CD8-positive, alpha-beta T cell (primary cell): ENCODE measurements at places on chromosomes 16 and 17. TPM values are rescaled to one million over a fixed set of nuclear protein-coding genes. Genes with fewer than 3 reads are reported as not detected.

Gene GLIS2
- not detected for total RNA-seq

Gene NFATC2IP
- 52.5 TPM for total RNA-seq

Gene TBKBP1
- 5.2 TPM for total RNA-seq

Gene FBXO39
- not detected for total RNA-seq

Gene TMEM88
- total RNA-seq = 33.3 TPM

- no peak for DNase-seq
Measured at GRCh38 chr17:40135817-40136216, 4.5 kb upstream of the CASC3 start.

DNA sequence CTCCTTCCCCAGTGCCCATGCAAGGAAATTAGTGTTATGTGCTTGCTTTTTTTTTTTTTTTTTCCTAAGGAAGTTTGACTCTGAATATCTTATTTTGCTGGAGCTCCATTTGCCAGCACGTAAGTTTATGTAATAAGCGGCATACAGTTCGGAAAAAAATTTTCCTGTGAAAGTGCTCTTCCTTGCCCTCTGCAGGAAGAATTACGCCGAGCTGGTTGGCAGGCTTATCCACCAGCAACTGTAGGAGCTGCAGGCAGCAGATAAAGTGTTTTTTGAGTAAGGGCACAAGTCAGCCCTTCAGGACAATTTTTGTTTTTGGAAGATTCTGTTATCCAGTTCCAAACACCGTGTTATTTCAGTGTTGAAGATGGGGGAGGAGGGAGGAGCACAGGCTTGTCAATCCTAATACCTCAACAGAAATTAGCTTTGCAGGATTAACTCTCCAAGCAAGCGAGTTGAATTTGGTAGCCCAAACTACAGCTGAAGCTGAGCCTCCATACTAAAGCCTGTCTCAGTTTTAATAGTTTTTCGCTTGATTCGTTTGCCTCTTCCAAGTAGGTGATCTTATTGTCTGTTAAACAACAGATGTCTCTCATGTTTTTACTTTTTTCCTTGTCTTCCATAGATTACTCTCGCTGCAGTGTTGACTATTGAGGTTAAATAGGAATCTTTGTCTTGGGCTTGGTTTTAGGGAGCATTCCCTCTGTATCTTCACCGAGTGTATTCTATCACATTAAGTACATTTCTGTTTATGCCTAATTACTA lies 1.1 kb downstream of the SPECC1 start:
- DNase-seq = no peak

DNA sequence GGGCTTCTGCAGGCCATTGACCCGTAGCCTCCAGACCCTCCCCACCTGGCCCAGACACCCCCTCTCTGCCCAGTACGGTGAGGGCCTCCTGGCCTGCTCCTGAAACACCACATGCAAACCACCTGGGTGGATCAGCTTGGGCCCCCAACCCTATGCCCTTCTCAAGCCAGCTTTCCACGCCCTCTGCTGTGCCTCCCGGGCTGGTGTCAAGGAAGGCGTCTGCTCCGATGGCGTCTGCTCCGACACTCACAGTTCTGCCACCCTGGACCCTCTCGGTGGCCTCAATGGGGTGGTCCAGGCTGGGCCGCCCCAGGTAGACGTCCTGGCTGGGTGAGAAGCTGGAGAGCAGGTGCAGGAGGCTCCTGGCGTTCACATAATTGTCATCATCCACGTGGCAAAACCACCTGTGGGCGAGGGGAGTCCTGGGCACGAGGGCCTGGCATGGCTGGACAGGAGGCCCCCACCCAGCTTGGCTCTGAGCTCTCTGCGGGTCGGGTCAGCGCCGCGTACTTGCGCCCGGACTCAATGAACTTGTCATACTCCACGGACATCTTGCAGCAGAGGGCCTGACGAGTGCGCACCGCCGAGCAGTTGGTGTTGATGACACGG lies 1.4 kb downstream of the RFNG start:
- DNase-seq = no peak

DNA sequence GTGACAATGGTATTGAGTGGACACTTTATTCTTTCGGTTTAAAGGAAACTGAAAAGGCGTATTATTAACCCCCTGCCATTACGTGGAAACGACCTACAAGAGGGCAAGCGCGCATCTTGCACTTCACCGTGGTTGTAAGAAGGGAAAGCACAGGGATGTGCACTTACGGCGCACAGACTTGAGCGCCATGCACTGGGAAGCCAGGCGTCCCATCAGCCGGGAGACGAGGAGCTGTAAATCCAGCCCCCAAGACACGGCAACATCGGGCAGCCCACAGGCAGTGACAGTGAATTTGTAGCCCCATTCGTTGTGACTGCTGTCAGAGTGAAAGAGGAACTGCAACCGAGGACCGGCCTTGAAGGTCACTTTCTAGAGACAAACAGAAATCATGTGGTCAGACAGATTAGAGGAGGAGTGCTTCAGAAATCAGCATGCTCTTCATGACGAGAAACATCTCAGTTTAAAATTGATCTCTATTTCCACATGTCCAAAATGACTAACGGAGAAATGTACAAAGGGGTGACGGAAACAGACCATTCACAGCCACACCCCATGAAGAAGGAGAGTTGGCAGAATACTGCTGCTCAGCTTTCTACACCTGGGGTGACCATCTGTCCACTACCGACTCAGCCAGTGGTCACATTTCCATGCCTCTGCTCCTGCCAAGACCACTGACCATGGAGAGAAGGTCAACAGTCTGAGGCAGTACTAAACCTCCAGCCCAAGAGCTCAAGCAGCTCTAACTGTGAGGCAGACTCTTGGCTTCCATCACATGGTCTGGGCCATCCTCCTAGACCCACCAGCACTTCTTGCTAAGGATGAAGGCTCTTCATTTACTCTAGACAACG lies 68.6 kb downstream of the ZZEF1 start:
- DNase-seq = no peak

- no peak for DNase-seq
Measured at GRCh38 chr16:65154321-65154720, 32.5 kb upstream of the CDH11 start.

DNA sequence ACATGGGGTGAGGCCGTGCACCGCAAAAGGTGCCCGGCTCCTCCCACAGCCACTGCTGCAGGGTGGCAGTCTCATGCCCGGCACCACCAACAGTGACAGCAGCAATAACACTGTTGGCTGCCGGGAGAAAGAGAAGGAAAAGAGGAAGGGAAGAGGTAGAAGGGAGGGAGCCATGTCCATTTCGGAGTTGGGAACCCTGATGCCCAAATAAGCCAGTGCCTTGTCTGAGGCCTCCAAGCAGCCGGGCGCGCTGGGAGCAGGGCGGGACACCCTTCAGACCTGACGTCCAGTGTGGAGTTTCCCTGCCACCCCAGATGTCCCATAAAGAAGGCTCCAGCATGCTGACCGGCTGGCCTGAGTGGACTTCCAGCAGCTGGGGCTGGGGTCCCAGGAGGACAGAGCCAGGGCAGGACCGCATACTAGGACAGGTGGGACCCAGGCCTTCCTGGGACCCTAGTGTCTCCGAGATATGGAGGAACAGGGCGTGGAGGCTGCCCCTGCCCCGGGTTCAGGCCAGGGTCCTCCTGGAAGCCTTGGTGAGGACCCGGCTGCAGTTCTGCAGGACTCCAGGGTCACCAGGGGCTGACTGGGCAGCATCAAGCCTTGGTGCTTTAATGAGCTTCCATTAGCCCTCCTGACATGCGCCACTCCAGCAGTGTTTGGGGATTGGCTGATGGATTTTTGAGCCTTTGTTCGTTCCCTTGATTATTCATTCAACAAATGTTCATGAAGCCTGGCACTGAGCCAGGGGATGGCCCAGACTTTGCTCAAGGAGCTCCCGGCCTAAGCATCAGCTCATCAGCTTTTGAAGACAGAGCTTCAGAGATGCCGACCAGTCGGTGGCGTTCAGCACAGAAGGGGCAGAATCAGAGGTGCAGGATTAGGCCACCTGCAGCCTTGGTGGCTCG lies 223.6 kb upstream of the CIBAR2 start:
- DNase-seq = no peak

GRCh38 chr17:2244545-2245525 lies 58.8 kb downstream of the SMG6 start:
- peak; percentile 72 for DNase-seq

- no peak for DNase-seq
Measured at GRCh38 chr17:67165201-67165600, 79.8 kb downstream of the HELZ start.

DNA sequence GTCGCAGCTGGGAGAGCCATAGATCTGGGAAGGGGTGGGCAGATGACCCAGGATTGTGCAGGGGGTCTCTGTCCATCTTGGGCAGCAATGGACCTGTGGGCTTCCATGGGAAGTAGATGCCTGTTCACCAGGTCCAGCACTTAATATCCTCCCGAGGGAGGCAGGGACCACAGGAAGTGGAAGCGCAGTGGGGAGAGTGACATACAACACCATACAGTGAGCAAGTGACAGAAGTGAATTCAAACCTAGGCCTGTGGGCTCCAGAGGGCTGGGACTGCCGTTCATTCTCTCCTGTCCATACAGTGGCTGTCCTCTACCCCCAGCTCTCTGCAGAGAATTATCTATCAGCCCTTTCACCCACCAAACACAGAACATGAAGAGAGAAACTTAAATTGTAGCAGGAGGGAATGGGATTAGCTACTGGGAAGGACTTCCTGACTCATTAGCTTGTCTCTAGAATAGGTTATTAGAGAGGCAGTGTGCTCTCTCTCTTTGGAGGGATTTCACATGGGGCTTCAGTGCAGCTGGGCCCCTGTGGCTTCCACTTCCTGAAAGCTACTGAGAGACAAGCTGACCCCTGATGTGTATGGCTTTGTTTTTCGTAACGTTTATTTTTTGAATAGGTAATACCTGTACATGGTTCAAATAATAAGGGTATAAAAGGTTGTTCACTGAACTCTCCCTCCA lies 13.1 kb upstream of the SEZ6 start:
- no peak for DNase-seq

- DNase-seq = no peak
Measured at GRCh38 chr16:11211977-11212797, 43.8 kb downstream of the SOCS1 start.

GRCh38 chr17:76695059-76695831 lies 15.5 kb downstream of the MXRA7 start:
- no peak for DNase-seq

DNA sequence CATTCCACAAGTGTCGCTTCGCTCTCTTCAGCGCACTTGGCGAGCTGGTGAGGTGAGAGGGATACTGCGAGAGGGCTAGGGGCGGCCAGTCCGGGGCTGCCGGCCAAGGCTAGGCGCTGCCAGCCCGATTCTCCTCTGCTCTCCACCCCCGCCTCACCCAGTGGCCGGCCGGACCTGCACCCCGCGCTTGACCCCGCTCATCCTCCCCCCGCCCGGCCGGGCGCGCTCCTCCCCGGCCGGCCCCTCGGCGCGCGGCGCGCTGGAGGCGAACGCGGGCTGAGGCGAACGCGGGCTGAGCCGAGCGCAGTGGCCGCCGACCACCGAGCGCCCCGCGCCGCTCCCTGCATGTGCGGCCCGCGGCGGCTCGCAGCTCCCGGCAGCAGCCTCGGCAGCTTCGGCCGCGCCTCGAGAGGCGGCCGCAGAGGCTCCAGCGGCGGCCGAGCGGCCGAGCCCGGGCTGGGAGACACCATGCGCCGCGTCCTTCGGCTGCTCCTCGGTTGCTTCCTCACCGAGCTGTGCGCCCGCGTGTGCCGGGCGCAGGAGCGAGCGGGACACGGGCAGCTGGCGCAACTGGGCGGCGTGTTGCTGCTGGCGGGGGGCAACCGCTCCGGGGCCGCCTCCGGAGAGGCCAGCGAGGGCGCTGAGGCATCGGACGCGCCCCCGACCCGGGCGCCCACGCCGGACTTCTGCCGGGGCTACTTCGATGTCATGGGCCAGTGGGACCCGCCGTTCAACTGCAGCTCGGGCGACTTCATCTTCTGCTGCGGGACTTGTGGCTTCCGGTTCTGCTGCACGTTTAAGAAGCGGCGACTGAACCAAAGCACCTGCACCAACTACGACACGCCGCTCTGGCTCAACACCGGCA lies at the start of gene SHISA9:
SHISA9 (plus strand) TSS at position 2 of the 865 bp plus-strand sequence.
- no peak for DNase-seq

- no peak for DNase-seq
Measured at GRCh38 chr16:87323727-87324410, 6.7 kb upstream of the C16orf95 start.

DNA sequence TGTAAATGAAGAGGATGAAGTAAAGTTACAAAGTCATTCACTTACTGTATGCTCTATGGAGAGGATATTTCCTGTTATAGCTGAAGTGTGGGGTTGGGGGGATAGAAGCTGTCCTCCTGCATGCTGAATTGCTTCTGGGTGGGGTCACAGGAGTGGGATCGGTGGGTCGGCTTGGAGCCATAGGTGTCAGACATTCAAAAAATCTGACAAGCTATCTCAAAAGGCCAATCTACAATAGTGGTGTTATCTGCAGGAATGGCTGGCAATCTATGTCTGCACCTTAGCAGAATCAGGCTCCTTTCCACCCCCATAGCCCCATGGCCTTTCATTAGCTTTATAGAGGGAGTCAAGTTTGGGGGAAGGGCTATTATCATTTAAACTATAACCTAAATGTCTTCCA lies 104.9 kb downstream of the ABCC12 start:
- no peak for DNase-seq
